ENCODE measurements at places on chromosomes 3 and 15.

GRCh38 chr3:144109944-144110343 lies 138.3 kb downstream of the DIPK2A start:
- DNase-seq = peak; percentile 93

DNA sequence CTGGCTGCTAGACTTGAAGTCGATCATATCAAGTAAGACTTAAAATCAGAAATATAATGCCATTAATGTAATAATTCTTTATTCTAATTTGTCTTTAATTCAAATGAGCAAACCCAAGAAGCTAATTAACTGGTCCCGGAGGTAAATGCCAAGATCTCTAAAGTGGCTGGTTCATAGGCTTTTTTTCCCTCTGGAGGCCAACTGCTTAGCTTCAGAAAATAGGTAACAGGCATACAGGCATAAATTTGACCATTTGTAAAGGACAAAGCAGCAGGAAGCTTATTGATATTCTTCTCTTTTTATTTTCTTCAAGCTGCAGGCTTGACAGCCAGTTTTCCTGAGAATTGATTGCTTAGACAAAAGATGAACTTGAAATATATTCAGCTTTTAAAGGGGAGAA lies 158.6 kb upstream of the RAP2B start:
- no peak for DNase-seq

GRCh38 chr15:98440917-98441316 lies 207.4 kb upstream of the IGF1R start:
- peak; percentile 2 for DNase-seq

GRCh38 chr3:177410730-177411129 lies 213.4 kb upstream of the TBL1XR1 start:
- no peak for DNase-seq

DNA sequence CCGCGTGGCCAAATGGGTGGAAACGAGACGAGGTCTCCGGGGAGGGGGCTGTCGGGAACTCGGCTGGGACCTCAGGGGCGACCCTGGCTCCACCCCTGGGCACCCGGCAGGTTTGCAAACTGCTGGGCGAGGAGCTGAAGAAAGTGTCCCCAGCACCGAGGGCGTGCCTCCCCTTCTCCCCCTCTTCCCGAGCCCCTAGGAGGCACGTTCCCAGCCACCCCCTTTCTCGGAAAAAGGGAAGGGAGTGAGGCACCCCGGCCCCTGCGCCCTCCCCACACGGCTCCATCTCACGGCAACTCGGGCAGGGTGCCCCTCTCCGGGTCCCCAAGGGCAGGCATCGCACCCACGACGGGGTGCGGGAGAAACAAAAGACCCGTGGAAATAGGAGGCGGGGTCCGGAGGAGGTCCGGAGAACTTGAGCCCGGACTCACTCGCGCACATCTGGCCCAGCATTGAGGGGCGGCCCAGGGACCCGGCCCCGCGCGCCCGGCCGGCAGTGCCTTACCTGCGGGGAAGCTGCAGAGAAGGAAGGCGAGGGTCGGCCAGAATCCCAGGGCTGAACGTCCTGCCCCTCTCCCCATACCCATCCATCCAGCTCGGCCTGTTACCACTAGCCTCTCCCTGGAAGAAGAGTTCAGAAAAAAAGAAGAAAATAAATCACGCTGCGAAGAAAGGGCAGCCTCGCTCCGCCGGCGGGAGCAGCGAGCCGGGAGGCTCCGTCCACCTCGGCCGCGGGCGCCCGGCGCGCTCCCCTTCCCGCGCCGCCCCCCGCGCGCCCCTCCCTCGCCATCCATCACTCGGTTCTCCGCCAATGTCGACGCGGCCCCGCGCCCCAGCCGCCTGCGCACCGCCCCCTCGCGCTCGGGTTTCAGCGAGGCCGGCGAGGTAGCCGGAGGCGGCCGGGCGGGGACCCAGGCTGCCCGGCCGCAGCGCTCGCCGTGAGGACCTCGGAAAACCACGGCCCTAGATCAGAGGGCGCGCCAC lies 16.3 kb downstream of the RGMA start:
- DNase-seq = no peak

GRCh38 chr3:136250903-136251460 lies 842 bp downstream of the PCCB start:
- DNase-seq = peak; percentile 97

GRCh38 chr15:30922480-30923311 lies 19.0 kb downstream of the FAN1 start:
- DNase-seq = no peak

- DNase-seq = peak; percentile 48
Observed at GRCh38 chr3:96331341-96331740, 483.1 kb upstream of the EPHA6 start.
